ENCODE measurements at places on chromosomes 16 and 17.
A peak's percentile ranks its signal among the peaks of the same experiment; 100 is the strongest.

DNA sequence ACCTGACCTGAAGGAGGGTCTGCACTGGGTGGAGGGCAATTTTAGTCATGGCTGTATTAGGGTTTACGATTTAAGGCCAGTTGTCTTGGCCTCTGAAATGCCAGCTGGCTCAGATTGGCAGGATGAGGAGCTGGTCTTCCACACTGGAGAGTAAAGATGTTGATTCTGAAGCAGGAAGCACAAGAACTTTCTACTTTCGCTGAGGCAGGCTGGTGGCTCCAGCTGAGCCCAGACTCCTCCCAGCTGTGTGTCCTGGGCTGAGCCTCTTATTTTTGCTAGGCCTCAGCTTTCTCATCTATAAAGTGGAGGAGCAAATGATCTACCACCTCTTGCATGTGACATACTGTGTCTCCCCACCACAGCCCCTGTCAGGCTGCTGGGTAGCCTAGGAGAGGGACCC is 74.4 kb downstream of the MRM1 start:
- no peak for DNase-seq

- DNase-seq, result no peak
These were observed 100.8 kb upstream of the XYLT1 start for GRCh38 chr16:17571499-17572093.

- no peak for DNase-seq
These were observed 551.4 kb upstream of the ZFHX3 start for GRCh38 chr16:73599351-73599750.

- peak; percentile 69 for DNase-seq
These were observed 3.0 kb downstream of the PFN1 start for GRCh38 chr17:4945176-4945943.

- no peak for DNase-seq
These were observed 16.6 kb downstream of the SMYD4 start for GRCh38 chr17:1813088-1813487.

DNA sequence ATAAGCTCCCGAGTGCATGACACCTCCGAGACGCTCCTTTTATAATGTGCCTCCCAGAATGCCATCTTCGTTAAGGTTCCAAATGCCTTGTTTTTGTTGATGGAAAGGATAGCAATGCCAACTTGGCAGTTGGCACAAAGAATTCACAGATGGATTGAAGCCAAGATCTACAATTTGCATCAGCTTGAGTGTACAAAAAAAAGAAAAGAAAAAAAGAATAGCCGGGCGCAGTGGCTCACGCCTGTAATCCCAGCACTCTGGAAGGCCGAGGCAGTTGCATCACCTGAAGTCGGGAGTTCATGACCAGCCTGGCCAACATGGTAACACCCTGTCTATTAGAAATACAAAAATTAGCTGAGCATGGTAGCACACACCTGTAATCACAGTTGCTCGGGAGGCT is 7.6 kb downstream of the TBC1D16 start:
- DNase-seq, result no peak

- DNase-seq, result no peak
These were observed 75.4 kb downstream of the DNAH3 start for GRCh38 chr16:21075252-21075651.

DNA sequence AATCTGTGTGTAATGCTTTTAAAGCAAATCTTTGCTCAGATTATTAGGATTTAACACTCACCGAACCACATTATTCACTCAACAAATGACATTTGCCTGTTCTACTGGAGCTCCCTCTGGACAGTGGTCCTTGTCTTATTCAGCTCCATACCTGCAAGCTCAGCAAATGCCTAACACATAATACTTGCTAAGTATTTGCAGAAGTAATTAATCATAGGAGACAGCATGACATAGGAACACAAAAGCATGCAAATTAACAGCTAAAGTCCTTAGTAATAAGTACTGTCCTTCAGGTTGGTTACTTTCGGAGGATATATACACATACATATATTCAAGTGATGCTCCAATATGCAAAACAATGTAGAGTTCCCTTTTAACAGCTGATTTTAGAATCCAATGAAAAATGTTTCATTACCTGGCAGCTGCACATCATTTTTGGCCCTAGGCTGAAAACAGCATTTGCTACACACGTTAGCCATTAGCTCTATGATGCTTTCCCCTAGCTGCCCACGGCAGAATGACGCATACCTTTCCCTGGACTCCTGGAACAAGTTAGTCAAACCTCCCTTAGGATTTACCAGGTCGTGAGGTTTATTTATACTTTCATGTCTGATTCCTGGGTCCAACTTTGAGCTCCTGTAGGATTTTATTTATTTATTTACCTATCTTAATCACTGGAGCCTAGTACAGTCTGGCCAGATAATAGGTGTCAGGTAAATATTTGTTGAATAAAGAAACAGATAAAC is 8.6 kb downstream of the BRD7 start:
- DNase-seq, result no peak

GRCh38 chr17:13749891-13750235 is 148.1 kb upstream of the HS3ST3A1 start:
- DNase-seq, result no peak

DNA sequence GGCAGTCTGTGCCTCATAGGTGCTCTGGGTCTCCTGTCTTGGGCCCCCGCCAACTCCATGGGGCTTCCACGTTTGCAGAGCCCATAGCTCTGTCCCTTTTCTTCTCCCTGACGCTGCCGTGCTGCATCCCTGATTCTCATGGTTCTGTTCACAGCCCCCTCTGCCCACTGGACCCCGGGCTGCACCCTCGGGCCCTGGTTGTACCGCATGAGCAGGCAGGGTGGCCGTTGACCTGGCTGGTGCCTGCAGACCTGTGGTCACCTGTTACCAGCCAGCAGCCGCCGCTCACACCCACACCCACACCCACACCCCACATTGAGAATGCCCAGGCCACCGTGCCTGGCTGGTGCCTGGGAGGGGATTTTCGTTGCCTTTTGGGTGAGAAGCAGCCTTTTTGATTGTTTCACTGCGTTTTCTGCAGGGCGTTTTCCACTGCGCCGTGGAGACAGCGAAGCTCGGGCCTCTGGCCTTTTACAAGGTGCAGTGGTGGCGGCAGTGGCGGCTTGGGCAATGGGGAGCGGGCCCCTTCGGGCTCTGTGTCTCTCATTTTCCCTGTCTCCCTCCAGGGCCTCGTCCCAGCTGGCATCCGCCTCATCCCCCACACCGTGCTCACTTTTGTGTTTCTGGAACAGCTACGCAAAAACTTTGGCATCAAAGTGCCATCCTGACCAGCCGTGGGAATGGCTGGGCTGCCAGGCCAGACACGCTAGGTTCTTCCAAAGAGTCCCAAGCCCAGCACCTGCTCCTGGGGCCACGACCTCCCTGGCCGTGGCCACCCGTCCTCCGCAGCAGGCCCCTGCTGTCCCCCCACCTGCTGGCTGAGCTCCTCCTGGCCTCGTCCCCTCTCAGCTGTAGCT is 7.6 kb downstream of the SLC25A10 start:
- DNase-seq, result no peak

DNA sequence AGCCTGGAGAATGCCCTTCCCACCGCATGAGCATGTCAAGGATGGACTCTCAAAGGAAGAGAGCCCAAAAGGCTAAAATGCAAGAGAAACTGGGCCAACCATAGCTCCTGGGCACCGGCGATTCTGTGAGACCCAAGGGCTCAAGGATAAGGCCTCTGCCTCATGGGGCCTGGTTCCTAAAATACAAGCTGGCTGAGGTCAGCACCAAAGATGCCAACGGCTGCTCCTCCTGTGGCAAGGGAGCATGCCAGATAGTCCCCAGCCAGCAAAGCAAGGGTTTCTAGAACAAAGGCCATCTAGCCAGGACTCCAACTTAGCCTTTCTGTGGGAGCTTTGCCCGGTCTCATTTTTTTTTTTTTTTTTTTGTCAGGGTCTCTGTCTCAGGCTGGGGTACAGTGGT is 20.1 kb downstream of the GPRC5B start:
- DNase-seq, result no peak

DNA sequence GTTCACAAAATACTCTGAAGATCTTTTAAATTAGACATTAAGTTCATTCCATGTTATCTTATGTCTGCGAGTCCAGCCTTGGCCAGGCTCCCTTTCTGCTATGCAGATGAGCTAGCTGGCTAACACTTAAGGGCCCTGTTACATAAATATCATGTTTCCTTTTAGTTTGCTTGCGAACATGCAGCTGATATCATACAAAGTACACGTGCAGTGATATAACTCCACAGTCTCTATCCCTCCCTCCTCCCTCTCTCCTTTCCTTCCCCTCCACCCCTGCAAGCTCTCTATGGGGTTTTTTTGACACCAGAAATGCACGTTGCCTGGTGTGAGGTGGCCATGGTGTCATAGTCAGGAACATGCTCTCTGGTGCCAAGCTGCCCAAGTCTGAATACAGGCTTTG is 46.1 kb downstream of the ARHGAP17 start:
- no peak for DNase-seq

DNA sequence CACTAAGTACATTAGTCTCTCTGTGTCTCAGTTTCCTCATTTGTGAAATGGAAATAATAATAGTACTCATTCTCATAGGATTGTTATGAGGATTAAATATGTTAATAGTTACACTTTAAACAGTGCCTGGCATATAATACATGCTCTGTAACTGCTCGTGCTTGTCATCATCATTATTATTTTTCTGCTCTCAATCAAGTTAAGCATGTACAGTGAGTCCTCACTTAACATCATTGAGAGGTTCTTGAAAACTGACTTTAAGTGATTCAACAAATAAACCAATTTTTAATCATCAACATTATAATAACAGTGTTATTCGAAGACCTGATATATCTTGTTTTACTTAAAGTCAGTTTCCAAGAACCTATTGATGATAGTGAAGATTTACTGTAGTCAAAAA is 322.3 kb downstream of the ZFHX3 start:
- DNase-seq, result no peak

DNA sequence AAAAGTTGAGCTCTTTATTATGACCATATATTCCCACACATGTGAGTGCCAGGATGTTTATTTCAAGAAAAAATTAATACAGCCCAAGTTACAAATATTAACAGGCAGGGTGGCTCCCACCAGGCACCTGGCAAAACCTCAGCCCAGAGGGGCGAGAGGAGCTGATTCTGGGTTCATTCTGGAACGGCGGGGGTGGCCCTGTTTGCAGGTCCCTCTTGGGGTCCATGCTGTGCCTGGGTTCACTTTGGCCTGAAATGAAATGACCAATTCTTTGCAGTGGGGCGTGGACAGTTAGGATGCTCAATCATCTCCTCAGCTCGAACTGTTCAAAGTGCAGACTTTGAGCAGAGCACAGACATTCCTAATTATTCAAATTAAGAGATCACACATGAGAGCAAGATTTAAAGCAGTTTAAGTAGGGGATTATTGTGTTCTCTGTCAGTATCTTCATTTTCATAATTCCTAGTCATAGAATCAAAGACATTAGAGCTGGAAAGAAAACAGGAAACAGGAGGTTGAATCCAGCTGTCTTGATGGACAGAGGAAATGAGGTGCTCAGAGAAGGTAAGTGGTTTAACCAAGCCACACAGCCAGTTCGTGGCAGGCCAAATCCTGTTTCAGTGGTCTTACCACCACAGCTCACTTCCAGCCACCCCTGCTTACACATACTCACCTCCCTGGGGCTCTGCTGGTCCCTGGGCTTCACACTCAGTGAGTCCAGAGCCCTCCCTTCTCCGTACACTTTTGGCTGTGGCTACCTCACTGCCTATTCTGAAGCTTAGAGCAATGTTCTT is 363.9 kb upstream of the TNRC6C start:
- no peak for DNase-seq

GRCh38 chr16:14050291-14051027 is 20.7 kb upstream of the MRTFB start:
- no peak for DNase-seq

GRCh38 chr17:57908278-57908677 is 46.9 kb downstream of the CUEDC1 start:
- DNase-seq, result no peak

GRCh38 chr16:88208112-88208511 is 174.6 kb upstream of the ZNF469 start:
- DNase-seq, result no peak

GRCh38 chr17:3398310-3398709 is at the start of gene OR1E1:
OR1E1 (minus strand) TSS chr17:3398410; CDS start chr17:3398410, 0 bp downstream.
- no peak for DNase-seq

DNA sequence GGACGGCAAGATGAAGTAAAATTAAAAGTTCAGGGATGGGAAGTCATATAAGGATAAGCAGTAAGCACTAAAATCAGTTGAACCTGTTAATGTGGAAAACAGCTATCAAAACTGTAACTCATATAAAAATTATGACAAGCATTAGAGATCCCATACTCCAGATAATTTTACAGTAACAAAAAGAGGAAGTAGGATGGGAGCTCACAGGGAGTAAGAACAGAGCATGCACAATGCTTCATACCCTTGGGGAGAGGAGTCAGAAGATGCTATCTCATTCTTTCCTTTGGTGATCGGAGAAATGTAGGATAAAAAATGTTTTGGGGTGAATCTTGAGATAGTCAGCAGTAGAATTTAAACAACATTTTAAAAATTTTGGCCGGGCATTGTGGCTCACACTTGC is 164.7 kb upstream of the CACNG5 start:
- no peak for DNase-seq

GRCh38 chr16:71504901-71505300 is 15.8 kb upstream of the ZNF19 start:
- DNase-seq, result no peak

- DNase-seq, result no peak
These were observed 29.2 kb downstream of the CLUH start for GRCh38 chr17:2682176-2682938.

DNA sequence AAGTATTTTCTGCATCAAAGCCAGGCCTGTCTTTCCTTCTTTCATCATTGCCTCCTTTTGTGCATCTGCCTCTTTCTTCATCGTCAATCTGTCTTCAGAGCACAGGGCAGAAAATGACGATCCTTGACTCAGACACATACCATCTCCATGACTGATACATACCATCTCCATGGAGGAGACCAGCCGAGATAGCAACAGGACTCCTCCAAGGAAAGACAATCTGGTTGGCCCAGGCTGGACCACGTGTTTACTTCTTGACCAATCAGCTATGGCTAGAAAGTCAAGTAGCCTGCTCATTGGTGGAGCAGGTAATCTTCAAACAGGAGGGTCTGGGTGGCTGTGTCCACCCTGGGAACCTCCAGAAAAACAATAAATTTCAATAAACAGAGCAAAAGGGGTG is 164.6 kb downstream of the CPPED1 start:
- no peak for DNase-seq

- DNase-seq, result no peak
These were observed 37.8 kb downstream of the CACNG1 start for GRCh38 chr17:67082107-67082506.

- DNase-seq, result no peak
These were observed 988 bp upstream of the IL21R start for GRCh38 chr16:27400751-27401620.

- DNase-seq, result no peak
These were observed 113.4 kb upstream of the RCVRN start for GRCh38 chr17:10018461-10018891.

GRCh38 chr16:23902034-23902747 is 66.4 kb downstream of the PRKCB start:
- DNase-seq, result no peak

DNA sequence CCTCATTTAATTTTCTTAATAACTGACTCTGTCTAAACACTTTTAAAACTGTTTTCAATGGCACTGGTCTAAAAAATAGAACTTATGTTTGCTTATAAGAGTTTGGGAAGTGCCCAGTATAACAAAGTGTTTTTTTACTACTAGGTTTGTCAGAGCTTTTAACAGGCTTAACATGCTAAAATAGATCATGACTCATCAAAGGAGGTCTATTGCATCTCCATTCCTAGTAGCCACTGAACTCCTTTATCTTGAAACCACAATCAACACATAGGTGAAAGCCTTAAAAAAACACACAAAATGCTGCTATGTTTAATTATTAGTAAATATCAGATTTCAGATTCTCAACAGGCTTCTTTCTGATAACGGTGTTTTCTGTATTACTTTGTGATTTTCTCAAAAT is 196.4 kb upstream of the KIF2B start:
- DNase-seq, result no peak

- DNase-seq, result no peak
These were observed 562.7 kb upstream of the HSBP1 start for GRCh38 chr16:83245061-83245460.
